ENCODE measurements at places on chromosomes 7 and 10. TPM values are rescaled to one million over a fixed set of nuclear protein-coding genes. Genes with fewer than 3 reads are reported as not detected.

DNA sequence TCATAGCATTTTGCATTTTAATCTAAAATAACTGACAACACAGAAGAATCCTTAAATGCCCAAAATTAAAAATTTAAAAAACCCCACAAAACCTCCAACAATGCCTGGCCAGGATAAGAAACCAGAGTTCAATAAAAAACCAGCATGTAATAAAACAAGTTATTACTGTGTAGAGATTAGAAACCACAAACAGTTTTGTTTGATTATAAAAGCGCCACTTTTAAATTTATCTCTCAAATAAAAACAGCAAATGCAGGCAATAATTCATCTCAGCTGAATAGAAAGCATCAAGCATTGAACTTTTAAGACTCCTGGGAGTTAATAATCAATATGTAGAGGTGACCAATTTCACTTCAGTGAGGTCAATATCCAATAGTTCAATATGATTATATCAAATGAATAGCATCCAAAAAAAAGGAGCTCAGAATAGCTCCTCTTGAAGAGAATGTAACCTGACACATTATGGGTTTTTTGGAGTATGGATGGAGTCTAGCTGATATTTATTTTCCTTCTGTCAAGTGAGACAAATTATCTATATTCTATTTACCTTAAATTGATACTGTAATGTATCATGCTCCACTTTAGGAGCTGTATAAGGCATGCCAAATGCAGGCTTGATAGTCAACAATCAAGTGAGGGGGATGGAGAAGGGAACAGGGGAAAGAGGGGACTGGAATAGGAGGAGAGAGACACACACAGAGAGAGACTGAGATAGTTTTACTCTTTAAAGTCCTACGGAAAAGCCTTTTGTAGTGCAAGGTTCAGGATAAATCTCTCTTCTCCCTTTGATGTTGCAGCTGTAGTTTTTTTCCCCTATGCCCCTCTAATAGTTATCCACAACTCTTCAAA lies 130.9 kb downstream of the RSU1 start:
- no peak for DNase-seq
- peaks cover 1% of the 10 kb centered on the region for H3K4me1 ChIP-seq
- H3K27me3 ChIP-seq: no peaks in the 10 kb centered on the region
- H3K36me3 ChIP-seq: peaks cover 13% of the 10 kb centered on the region
- H3K27ac ChIP-seq: no peak overlapping the region

GRCh38 chr10:17115683-17116082 lies 13.9 kb downstream of the CUBN start:
- no peak overlapping the region for H3K27ac ChIP-seq
- no peak for DNase-seq
- H3K36me3 ChIP-seq: no peaks in the 10 kb centered on the region

DNA sequence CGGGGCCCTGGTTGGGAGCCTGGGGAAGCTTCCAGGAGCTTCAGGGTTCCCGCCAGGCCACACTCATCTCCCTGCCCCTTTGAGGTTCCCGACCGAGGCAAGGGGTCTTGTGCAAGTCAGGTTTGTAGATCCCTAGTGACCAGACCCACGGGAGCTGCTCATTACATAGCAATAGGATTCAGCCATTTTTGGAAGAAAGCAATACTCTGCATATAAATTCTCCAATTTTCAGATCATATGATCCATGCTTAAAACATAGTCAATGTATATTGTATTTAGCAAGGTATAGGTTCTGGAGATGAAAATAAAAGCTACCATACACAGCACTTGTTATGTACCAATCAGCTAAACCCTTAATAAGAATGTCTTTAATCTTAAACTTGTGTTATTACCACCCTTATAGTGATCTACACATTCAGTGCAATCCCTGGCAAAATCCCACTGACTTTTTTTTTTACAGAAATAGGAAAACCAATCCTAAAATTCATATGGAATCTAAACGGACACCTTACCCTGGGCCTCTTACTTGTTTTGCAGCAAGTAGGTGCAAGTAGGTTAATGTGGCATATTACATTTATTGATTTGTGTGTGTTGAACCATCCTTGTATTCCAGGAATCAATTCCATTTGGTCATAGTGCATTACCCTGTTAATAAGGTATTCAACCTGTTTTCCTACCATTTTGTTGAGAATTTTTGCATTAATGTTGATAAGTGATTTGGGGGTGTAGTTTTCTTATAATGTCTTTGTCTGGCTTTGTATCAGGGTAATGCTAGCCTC lies 13.8 kb upstream of the FKBP9 start:
- no peak for DNase-seq
- peaks cover 9% of the 10 kb centered on the region for H3K27me3 ChIP-seq
- H3K36me3 ChIP-seq: peaks cover 2% of the 10 kb centered on the region

DNA sequence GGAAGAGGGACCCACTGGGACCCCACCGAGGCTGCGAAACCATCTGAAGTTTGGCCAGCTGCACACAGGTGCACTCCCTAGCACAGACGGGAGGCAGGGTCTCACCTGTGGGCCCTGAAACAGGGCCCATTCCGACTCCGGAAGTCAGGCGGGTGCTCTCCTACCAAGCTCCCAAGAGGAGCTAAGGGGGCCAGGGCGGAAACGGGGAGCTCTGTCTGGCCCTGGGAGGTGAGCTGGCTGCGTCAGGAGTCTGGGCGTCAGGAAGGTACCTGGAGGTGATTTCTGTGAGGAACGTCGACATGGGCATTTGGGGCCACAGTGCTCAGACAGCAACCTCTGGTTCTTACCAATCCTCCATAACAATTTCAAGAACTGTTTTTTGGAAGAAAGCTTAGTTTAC lies 411.7 kb downstream of the TCERG1L start:
- no peak for DNase-seq
- no peak overlapping the region for H3K27ac ChIP-seq
- peaks cover 2% of the 10 kb centered on the region for H3K27me3 ChIP-seq
- no peak overlapping the region for H3K4me3 ChIP-seq

DNA sequence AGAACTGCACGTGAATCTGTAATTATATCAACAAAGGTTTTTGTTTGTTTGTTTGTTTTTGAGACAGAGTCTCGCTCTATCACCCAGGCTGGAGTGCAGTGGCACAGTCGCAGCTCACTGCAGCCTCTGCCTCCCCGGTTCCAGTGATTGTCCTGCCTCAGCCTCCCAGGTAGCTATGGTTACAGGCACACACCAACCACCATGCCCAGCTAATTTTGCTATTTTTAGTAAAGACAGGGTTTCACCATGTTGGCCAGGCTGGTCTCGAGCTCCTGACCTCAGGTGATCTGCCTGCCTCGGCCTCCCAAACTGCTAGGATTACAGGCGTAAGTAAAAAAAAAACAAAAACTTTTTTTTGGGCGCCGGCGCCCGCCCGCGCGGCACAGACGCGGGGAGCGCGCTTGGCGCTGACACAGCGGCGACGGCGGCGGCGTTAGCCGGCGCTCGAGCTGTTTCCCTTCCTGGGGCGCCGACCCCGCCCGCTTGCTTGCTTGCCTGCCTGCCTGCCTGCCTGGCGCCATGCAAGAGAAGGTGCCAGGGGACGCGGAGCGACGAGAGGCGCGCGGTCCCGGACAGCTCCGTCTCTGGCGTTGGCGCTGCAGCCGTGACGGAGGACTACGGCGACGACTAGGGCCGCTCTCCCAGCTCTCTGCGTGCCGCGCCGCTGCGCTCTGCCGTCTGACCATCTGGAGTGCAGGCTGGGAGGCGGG lies 171.4 kb upstream of the NUPR2 start:
- H3K36me3 ChIP-seq: no peaks in the 10 kb centered on the region
- no peaks in the 10 kb centered on the region for H3K4me1 ChIP-seq
- peak; percentile 35 for DNase-seq
- H3K27me3 ChIP-seq: peaks cover 8% of the 10 kb centered on the region
- H3K4me3 ChIP-seq: peak overlapping the region; percentile 42

DNA sequence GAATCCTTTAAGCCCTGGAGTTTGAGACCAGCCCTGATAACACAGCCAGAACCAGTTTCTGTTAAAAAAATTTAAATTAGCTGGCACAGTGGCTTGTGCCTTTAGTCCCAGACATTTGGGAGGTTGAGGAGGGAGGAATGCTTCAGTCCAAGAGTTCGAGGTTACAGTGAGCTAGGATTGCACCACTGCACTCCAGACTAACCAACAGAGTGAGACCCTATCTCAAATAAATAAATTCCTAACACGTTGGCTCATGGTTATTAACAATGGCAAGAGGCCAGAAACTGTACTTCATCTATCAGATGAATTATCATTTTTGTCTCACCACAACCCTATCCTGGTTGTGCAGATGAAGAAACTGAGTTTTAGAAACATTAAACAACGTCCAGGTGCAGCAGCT lies 2.1 kb upstream of the PPIA start:
- H3K4me1 ChIP-seq: peaks cover 14% of the 10 kb centered on the region
- no peaks in the 10 kb centered on the region for H3K27me3 ChIP-seq
- peaks cover 23% of the 10 kb centered on the region for H3K36me3 ChIP-seq
- no peak overlapping the region for H3K4me3 ChIP-seq

- no peak overlapping the region for H3K4me3 ChIP-seq
- H3K27ac ChIP-seq: no peak overlapping the region
- H3K4me1 ChIP-seq: peaks cover 10% of the 10 kb centered on the region
These were observed 23.5 kb downstream of the UPP1 start for GRCh38 chr7:48112401-48113165.

PDE1C gene
- not detected for total RNA-seq

INPP5A gene
- total RNA-seq: 8.1 TPM

EGR2 gene
- 46.0 TPM for total RNA-seq
